ENCODE measurements at places on chromosomes 2 and 18.

GRCh38 chr18:31176531-31176930 lies 13.9 kb upstream of the DSC1 start:
- no peak for DNase-seq

DNA sequence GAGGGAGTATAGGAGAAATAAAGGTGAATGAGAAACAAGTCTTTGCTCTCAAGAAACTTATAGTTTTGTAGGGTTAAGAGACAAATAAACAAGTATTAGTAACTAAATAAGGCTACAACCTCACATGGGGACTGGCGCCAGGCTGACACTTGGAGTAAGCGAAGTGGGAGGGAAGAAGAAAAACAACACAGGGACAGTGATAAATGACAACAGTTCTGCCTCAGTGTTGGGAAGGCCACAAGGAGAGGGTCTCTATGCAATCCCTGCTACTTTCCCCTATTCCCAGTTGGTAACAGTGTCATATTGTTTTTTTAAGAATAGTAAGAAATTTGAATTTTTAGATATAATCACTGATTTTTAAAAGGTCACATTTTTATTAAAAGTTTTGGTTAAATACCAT lies 4.0 kb downstream of the APLF start:
- no peak for DNase-seq

- DNase-seq = no peak
These were observed 108.2 kb upstream of the CXCR4 start for GRCh38 chr2:136225950-136226835.

GRCh38 chr2:176269319-176270099 lies at the start of gene MTX2:
TSS of gene MTX2 (plus strand) at chr2:176269442. CDS start at chr2:176269630, 188 bp downstream.
- no peak for DNase-seq

GRCh38 chr2:28063492-28063962 lies 173.0 kb downstream of the BABAM2 start:
- no peak for DNase-seq

- no peak for DNase-seq
These were observed at the start of gene PKDCC for GRCh38 chr2:42047488-42048298. TSS of gene PKDCC (plus strand) at chr2:42048021. CDS start at chr2:42048200, 179 bp downstream.

DNA sequence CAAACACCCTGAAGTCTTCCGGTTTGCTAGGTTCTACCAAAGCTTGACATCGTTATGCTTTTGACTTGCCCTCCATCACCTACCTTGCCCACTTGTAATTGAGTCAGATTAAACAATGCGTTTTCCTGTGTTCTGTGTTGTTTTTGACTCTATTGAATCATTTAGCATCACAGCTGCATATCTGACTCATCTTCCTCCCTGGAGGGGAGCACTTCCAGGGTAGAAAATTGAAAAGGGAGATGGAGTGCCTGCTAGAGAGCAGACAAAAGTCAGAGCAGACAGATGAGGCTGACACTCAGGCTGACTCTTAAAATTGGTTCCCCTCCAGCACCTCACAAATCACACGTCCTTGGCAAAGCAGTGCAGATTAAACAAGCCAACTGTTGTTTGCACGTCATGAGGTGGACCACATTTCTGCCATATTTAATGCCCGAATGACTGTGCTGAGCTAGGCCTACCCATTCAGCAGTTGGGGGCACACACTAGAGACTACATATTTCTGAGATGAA lies 2.2 kb downstream of the MPP4 start:
- DNase-seq = no peak

DNA sequence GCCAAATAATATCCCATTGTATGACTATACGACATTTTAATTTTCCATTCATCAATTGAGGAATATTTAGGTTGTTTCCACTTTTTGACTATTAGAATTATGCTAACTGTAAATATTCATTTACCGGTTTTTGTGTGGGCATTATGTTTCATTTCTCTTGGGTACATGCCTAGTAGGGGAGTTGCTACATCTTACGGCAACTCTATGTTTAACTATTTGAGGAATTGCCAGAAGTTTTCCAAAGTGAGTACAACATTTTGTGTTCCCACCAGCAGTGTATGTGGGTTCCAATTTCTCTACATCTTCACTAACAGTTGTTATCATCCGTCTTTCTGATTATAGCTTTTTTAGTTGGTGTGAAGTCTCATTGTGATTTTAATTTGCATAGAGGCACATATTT lies 1.6 kb upstream of the KDSR start:
- DNase-seq = no peak

DNA sequence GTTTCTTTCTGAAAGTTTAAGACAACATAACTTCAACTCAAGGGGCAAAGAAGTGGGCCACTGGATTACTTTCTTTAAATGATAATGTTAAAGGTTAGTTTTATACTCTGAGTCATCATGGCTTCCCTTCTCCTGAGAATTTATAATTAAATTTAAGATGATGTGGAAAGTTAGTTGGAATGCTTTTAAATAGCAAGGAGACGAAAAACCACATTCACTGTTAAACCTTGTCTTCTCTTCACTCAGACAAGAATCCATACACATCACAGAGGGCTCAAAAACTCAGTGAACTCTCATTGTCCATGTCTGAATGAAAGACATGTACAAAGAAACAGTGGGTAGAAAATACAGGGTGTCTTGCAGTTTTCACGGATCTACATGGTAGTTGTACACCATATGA lies 65.6 kb downstream of the COL5A2 start:
- DNase-seq = no peak

GRCh38 chr2:119512946-119513345 lies 11.3 kb downstream of the SCTR start:
- DNase-seq = no peak

- DNase-seq = no peak
These were observed 10.1 kb downstream of the PPP1R7 start for GRCh38 chr2:241160318-241160717.
